ENCODE measurements at places on chromosomes 5 and 9.

- DNase-seq, result no peak
Observed at GRCh38 chr5:38766151-38766550, 79.7 kb upstream of the OSMR start.

GRCh38 chr5:88660264-88660946 lies 222.6 kb downstream of the MEF2C start:
- DNase-seq, result peak; percentile 41

DNA sequence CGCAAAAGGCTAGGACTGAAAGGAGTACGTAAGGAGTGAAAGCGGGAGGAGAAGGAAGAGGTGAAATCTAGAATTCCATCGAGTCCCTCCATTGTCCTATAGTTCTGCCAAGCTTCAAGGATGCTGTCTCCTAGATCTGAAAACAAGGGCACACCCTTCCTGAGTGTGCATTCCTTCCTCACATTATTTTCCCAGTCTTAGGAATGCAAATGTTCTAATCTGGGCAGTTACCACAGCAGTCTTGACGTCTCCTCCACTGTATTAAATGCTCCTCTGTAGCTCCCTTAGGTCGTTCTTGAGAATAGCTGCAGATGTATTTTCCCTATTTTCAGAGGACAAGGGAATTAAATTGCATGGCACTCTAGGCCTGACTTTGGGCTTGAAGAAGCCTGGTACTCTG lies 127.6 kb downstream of the SLIT3 start:
- DNase-seq, result no peak

- DNase-seq, result peak; percentile 78
Observed at GRCh38 chr5:1568201-1568979, 44.6 kb upstream of the LPCAT1 start.

GRCh38 chr5:398475-399295 lies 44.3 kb upstream of the EXOC3 start:
- no peak for DNase-seq

GRCh38 chr5:140628711-140629110 lies 4.3 kb downstream of the CD14 start:
- no peak for DNase-seq

DNA sequence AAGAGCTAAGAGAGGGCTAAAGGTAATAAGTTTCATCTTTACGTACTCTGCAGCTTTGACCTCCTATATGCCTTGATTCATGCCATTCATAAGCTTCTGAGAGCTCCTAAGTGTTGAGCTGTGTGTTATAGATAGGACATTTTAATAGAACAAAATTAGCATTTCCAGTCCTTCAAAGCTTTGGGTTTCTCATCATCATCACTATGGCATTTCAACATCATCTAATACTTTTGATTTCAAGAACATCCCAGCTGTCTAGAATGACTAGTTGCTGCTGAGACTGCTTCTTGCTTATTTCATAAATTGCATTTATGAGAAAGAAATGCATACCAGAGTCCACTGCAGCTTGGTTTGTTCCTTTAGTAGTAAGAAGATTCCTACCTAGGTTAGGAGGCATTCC lies 201.7 kb downstream of the SGCD start:
- DNase-seq, result peak; percentile 50

- peak; percentile 99 for DNase-seq
Observed at GRCh38 chr9:16030528-16031185, 477.8 kb downstream of the CCDC171 start.

DNA sequence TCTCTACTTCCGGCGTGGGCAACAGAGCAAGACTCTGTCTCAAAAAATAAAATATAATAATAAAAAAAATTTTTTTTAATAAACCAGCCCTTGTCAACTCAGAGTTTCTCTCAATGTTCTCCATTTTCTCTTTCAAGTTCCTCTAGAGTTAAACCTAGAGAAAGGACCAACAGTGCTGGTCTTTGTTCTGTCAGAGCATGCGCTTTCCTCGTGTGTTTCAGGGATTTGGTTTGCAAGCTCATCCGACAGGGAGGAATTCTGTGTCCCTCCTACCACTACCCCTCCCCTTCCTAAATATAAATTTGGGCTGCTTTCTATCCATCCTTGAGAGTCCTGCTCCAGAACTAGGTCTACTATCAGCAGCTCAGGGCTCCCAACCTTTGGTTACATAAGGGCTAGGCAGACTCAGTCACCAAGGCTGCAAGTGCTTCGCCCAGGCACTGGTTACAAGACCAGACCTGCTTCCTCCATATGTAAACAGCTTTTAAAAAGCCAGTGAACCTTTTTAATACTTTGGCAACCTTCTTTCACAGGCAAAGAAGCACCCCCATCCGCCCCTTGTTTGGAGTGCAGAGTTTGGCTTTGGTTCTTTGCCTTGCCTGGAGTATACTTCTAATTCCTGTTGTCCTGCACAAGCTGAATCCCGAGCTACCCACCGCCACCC lies 13.5 kb downstream of the SETX start:
- DNase-seq, result no peak

DNA sequence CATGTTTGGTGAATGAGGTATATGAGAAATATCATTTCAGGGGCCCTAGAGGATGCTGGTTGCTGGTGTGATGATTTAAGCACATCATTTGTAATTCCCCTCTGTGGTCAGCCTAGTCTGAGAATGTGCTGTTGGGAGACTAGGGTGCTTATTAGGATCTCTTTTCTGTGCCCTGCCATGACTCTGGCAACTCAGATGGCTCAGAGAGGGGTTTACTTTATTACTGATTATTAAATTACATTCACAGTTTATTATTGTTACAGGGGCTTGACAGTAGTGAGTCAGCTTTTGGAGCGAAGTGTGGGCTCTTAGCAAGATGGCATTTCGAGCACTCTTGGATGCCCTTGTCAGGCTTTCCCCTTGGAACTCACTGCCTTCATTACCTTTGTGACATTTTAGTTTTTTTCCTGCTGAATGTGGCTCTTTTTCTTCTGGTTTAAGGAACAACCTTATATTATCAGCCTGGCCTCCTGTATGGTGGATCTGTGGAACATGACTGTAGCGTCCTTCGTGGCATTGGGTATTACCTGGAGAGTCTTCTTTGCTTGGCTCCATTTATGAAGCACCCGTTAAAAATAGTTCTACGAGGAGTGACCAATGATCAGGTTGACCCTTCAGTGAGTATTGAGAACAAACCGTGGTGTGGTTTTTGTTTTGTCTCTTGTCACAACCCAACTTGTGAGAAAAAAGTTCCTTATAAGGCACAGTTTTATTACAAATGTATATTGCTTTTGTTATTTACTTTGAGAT lies 33.8 kb downstream of the RCL1 start:
- no peak for DNase-seq

GRCh38 chr9:100511205-100511604 lies 38.3 kb downstream of the TMEFF1 start:
- DNase-seq, result no peak

DNA sequence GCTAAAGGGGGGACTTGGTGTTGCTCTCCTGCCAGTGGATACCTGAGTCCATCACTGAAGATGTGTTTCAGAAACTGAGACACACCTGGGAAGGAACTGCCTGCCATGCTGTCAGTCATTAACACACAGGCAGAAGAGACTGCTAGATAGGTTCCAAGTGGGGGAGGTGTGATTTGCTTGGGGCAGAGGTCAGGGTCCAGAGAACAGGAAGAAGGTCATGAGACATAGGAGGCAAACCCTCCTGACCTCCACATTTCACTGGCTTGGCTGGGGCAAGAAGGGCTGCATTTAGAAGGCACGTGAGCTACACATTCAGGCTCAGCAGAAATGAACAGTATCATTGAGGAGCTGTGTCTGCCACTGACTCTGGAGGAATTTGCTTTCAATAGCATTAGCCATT lies 215.8 kb downstream of the HSPA4 start:
- DNase-seq, result no peak

Data from LHCN-M2 (cell line).